ENCODE measurements at places on chromosomes 2 and 18.

DNA sequence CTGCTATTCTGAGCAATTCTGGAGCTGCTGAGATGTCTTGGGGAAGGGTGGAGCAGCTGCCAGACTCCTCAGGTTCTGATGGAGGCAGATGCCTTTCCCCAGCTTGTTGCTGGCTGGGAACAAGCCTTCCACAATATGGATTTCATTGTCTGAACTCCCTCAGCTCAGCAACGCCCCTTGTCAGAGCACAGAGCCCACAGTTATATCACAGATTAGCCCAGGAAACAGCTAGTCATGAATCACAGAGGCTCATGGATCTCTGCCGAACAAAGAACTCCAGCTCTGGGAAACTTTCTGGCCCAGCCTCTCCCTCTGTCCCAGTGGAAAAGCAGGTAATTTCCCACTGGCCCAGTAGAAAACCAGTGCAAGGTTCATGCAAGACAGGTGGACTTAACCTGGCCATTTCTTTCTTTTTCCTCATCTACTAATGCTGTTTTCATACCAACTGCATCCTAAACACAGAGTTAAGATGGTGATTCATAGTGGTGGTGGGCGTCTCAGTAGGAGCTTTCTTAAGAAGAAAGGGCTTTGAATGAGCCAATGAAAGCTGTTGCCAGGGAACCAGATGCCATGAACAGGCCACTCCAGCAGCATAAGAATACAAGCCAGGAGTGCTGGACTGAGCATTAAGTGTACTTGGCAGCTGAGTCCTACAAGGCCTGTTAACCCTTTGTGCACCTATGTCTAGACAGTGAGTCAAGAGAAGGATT, 8.7 kb upstream of the KIAA2012 start:
- DNase-seq = no peak

DNA sequence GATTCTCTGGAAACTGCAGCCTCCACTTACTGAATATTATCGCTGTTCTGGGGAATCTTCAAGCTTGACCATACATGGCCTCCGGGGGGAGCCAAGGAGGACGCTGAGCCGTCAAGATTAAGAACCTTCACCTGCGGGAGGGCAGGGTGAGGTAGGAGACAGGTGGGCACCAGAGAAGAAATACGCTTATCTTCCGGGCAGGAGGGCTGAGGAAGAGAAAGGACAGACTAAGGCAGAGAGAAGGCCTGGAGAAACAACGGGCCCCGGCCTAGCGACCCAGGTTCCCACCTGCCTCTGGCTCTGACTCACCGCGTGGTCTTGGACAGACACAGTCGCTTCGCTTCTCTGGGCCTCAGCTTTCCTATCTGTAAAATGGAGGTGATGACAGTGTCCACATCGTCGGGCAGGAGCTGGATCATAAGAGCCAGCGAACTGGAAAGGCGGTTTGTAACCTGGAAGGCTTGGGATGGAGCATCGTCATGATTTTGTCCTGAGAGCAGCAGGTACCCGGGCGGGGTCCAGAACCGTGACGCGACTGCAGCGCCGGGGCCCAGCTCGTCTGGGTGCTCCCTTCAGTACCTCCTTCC, 659 bp downstream of the ZNF142 start:
- peak; percentile 50 for DNase-seq

DNA sequence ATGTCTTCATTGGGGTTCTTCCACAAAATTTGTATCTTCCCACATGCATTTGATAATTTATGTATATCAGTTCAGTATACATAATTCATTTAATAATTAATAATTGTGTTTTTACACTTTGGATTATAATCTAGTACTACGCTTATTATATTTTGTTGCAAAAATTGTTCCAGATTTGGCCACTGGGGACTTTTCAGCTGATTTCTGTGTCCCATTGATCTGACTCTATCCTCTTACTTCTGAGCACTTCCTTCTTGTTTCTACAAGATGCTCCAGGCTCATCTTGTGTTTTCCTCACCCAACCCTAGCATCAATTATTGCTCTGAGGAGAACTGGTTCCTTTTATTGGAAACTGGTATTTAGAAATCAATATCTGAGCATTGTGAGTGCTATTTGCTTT, 215.3 kb upstream of the CDH19 start:
- DNase-seq = no peak

- DNase-seq = no peak
These were observed 32.8 kb upstream of the PGAP1 start for GRCh38 chr2:196959281-196959680.

GRCh38 chr2:160353166-160353565, 140.4 kb downstream of the RBMS1 start:
- DNase-seq = peak; percentile 47

DNA sequence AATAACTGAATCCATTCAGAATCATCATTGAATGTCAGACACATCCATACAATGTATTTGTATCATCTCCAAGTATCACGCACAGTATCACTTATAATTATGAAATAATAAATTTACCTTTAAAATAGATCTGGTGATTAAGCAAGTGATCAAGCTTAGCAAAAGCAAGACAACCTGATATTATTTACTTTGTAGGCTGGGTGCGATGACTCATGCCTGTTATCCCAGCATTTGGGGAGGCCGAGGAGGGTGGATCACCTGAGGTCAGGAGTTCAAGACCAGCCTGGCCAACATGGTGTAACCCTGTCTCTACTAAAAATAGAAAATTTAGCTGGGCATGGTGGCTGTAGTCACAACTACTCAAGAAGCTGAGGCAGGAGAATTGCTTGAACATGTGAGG, 421.0 kb upstream of the NETO1 start:
- no peak for DNase-seq
